SW480 (cell line): ENCODE measurements at places on chromosomes 4 and X.

GRCh38 chrX:22803353-22803752, 196.4 kb upstream of the DDX53 start:
- DNase-seq: no peak

DNA sequence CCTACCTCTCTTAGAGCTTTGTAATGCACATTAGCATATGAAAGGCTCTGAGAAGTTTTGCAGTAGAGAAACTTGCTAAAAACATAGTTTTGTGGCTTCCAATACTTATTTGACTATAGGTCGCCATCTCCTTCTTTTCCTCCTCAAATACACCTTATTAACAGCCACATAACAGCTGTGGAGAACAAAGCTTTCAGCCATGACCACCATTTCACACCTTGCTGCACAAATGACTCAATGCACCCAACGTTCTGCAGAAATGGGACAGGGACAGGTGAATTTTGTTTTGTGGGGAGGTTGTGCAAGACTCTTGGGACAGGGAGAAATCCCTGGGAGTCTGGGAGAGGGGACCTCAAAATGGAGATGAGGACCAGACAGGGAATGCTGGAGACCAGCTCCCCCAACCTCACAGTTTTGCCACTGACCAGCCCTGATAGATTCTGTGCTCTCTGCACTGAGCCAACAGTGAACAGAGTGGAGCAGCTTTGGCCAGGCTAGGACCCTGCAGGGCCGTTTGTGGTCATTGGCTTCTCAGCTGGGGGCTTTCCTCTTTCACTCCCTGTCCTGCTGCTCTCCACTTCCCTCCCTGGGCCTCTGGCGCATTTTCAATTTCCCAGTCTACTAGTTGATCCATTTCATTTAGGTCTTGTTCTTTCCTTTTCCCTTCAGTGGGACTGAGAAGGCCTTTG, 16.6 kb downstream of the FRMPD3 start:
- no peak for DNase-seq

DNA sequence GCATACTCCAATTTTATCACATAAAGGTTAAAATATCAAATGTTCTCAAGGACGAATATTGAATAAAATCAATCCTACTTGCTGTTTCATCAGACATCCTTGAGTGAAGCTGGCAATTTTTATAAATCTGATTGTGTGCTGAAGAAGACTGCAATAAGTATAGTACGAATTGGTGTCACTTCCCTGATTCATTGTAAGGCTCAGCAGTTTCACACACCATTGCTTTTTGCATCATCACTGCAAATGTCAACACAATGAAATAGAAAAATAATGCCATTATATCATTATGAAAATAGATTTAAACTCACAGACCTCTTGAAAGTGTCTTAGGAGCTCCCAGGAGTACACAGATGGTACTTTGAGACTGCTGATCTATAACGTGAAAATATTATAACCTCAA, 172.5 kb downstream of the ANKRD50 start:
- DNase-seq: no peak

DNA sequence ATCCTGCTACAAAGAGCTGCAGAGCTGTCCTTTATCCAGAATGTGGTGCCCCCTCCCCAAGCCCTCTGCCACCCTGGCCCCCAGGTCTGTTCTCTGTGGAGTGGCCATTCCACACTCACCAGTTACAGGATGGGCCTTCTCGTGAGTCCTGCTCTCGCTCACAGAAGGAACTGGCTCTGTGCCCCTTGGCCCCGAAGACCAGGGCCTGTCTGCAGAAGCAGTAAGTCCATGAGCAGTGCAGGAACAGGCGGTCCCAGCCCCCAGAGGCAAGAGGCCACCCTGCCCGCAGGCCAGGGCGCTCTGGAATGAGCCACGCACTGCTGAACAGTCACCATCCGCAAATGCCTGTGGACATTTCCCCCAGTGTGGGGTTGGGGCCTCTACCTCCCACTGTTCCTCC, 92.2 kb downstream of the DCTD start:
- DNase-seq: no peak

DNA sequence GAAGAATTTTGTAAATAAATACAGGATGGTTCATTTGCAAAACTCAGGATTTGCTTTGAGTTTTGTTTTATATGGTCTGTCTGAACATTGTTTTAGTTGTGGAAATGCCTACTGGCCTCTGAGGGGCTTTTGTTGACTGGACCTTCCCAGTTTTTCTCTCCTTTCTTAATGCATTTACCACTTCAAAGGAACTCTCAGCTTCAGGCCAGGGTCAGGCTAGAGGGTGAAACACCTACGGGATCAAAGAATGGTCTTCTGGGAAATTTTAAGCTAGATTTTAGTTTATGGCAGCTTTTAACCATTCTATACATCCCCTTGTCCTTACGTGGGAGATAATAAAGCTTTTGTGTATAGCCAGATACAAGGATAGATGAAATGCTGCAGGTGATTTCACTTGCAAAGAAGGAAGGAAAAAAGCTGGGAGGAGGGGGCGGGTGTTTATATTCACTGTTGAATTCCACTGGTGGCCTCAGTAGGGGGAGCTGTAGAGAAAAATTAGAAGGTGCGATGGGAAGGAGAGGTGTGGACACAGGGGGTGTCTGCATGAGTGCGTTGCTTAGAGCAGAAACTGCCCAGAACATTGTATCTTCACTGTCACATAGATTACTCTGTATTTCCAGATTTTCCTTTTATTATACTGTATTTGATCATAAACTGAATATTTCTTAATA, 151.8 kb downstream of the TSPAN5 start:
- peak; percentile 25 for DNase-seq

GRCh38 chr4:25938787-25939186, 24.8 kb downstream of the SMIM20 start:
- no peak for DNase-seq
